Bone marrow (tissue), 2 donors: ENCODE measurements at places on chromosomes 3 and 15.
A peak's percentile ranks its signal among the peaks of the same experiment; 100 is the strongest.

- DNase-seq: no peak
These were observed 45.7 kb downstream of the PDHB start for GRCh38 chr3:58387650-58388546.

DNA sequence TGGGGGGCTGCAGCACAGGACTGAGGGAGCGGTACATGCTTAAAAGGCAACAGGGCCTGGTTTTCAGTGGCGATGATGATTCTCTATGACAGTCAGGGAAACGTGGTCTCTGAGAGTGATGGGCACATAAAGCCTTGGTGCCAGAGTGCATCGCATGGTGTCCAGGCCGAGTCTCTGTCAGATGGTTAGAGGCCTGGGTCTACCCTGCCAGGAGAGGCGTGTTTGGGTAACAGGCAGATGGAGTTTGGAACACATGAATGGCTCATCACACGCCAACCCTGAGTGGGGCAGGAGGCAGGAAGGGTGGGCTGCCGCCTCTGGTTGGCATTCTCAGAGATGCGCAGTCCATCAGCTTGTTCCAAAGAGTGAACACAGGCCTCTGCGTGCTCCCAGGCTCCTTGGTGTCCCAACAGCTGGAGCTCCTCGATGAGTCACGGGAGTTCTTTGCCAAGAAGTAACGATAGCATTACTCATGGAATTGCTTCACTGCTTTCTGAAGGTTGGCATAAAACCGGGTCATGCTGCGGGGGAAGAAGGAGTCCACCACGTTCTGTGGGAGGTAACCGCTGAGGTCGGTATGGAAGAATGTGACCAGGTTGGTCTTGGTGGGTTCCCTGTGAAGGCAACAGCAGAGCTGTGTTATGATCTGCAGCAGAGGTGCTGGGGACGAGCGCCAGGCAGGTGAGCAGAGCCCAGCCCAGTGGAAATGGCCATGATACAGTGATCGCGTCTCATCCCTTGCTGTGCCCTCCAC is 11.0 kb downstream of the STARD5 start:
- no peak for DNase-seq

DNA sequence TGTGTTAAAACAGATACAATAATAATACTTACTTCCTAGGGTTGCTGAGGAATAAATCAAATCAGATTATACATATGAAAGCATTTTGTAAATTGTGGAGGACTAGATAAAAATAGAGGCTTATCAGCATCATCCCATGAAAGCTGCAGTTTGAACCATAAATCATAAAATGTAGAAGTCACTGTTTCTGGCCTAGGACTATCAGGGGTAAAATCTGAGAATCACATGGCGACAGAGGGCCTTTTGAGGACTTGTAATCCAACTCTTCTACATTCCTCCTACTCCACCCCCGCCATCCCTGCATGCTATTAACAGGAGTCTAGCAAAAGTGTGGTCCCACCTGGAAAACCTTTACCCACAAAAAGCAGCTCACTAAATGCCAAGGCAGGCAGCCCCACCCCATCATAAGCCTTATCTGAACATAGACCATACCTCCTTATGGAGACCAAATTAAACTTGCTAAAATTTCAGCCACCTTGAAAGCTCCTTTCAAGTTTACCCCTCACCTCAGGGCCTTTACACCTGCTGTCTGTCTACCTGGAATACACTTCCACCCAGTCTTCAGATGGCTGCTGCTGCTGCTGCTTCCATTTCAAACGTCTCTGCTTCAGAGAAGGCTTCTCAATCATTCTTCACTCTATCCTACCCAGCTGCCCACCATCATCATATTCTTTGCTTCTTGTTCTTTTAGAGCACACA is 11.5 kb downstream of the MB21D2 start:
- no peak for DNase-seq

- DNase-seq: no peak
These were observed 17.1 kb upstream of the RASA2 start for GRCh38 chr3:141469720-141470119.

- DNase-seq: no peak
These were observed 63.6 kb downstream of the CLDN1 start for GRCh38 chr3:190258634-190259033.

DNA sequence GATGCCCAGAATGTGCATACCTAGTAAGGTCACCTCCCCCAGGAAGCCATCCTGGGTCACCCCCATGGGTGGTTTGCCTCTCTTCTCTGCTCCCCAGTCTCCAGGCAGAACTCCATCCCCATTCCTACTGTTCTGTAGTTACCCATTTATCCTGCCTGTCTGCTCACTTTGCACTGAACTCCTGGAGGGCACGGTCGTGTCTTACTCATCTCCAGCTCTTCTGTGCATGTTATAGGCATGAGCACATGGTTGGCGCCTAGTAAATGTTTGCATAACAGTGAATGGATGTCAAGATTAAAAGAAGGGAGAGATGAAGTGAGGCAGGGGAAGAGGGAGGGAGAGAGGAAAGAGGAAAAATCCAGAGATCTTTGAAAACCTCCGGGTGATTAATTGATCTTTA is 208.4 kb upstream of the TRIM42 start:
- no peak for DNase-seq

DNA sequence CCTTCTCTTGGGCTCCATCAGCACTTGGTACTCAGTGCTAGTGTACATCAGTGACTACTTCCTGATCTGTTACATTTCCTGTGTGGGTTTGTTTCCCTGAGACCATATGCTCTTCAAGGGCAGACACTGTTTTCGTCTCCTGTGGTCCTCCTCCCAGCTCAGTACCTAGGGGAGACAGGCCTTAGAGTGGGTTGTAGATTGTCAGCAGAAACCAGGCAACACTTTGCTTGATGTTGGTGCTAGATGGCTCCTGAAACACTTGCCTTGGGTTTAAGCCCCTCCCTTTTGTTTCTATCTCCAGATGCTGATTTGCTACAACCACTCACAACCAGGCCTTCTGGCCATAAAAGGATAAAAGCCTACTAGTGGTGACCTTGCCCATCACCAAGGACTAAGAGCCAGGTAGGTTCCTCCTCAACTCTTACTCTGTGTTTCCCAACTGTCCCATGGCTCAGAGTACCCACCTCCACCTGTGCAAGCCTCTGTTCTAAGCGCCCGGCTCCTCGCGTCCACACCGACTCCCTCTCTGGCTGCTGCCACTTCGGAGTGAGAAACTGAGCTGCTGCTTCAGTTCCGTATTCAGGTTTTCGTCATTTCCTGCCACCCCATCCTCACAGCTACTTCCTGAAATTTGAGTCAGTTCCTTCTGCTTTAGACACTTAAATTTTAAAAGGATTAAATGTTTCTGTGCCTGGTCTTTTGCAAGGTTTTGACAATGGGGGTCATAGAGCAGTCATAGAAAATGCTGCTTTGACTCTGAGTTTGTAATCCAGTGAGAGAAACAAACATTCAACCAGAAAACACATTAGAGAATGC is at the start of gene HCLS1:
Gene HCLS1 (minus strand): TSS at position 548 of the 816 bp plus-strand sequence. CDS start 2,556 bp downstream, outside the sequence.
- DNase-seq: peak; percentile 87

GRCh38 chr3:75180235-75180944 is 483.7 kb upstream of the FRG2C start:
- no peak for DNase-seq

DNA sequence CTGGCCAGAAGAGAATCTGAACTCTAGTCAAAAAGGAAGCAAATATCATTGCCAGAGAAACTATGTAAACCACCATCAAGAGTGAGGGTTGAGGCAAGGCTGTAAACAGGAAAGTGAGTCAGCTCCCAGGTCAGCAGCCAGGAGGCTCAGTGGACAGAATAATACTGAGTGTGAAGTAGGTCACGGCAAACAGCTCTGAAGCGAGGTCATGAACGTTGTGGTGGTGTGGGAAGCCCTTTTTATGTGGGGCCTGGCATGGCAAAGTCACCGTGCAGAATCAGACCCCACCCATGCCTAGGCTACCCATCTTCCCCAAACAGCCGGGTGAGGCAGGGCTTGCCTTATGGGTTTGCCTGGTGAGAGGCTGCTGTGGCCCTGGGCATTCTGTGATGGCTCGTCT is 43.9 kb downstream of the THBS1 start:
- no peak for DNase-seq

DNA sequence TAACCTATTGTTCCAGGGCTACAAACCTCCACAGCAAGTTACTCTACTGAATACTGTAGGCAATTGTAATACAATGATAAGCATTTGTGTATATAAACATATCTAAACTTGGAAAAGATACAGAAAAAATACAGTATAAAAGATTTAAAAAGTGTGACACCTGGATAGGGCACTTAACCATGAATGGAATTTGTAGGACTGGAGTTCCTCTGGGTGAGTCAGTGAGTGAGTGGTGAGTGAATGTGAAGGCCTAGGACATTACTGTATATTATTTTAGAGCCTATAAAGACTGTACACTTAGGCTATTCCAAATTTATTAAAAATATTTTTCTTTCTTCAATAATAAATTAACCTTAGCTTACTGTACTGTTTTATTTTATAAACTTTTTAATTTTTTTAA is 38.4 kb upstream of the SLC25A36 start:
- DNase-seq: no peak

GRCh38 chr3:184485241-184485640 is 76.3 kb upstream of the EPHB3 start:
- no peak for DNase-seq

DNA sequence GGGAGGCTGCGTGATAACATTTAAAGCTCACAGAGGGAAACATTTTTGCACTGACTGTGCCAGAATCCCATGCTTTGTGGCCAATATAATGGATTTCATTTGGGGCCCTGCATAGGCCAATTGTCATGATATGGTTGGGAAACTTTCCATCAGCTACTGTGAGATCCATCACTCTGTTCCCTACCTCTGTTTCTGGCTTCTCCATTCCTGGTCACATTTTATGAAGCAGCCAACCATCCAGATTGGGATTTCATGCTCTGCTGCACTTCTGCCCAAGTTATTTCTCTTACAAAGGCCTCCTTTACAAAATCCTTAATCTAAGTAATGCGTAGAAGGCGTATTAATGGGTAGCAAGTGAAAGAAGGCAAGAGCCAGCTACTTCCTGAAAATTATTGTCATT is 221.1 kb downstream of the LRTM1 start:
- no peak for DNase-seq

GRCh38 chr3:64358853-64359252 is 133.6 kb upstream of the PRICKLE2 start:
- no peak for DNase-seq

DNA sequence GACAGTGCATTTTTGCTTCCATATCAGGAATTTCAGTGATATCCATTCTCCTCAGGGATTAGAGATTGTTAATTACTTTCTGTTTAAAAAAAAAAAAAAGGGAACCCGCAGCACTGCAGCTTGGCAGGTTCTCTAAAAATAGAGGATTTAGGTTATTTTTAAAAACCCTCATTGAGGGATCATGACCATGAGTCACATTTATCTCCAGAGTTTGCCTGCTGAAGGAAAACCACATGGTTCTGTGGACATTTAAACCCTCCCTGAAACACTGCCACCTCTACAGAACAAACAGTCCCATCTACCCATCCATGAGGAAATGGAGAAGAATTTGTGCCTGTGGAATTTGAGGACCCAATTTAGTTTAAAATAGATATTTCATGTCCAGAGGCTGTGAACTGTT is 66.2 kb upstream of the UBE2E1 start:
- DNase-seq: peak; percentile 65

DNA sequence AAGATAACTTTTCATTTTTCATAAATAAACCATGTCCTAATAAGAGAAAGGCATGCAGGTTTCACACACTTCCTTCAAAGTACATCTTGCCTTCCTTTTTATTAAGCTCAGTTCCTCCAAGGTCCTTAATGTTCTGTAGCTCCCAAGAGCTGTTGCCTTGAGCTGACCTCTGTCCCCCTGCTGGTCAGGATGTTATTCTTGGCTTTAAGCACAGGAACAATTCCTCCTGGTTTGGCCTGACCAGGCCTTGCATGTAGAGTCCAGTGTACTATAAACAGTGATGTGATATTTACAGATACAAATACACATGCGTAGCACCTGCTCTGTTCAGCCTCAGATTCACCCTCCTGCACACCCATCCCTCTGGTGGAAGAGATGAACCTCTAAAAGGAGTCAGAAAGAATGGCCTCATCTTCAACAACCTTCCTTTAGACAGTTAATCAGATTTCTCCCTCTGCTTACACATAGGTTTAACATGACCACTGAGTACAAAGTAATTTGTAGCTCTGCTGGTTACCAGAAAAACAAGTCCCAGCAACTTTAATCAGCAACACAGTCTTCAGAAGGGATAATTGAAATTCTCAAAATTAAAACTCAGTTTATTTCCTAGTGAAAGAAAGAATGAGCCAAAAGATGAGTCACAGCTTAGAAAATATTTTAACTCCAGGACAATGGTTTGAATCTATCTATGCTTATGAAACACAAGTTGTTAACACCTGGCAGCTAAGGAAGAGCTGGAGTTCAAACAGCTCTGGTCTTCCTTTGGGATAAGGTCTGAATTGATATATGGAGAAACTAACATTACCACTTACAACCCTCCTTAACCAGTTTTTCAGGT is 46.5 kb downstream of the PTPN9 start:
- no peak for DNase-seq

- no peak for DNase-seq
These were observed 13.2 kb upstream of the LMCD1 start for GRCh38 chr3:8488411-8488810.

DNA sequence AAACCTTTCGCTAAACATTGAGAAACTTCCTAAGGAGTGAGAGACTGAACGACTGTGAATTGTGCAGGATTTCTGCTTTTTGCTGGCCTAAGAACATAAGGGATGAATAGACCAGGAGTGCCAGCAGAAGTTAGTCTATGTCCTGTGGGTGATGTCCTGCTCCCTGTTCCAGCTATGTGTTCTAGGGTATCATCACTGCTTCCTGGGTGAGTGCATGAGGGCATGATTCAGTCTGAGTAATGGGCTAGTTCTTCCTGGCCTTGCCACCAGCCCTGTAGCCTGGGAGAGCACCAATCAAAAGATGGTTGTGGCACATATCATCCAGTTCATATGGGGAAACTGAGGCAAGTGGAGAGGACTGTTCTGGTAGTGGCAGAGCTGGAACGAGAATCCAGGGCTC is 153.9 kb upstream of the TPM1 start:
- DNase-seq: no peak

GRCh38 chr15:94075349-94075748 is 156.0 kb upstream of the MCTP2 start:
- no peak for DNase-seq

DNA sequence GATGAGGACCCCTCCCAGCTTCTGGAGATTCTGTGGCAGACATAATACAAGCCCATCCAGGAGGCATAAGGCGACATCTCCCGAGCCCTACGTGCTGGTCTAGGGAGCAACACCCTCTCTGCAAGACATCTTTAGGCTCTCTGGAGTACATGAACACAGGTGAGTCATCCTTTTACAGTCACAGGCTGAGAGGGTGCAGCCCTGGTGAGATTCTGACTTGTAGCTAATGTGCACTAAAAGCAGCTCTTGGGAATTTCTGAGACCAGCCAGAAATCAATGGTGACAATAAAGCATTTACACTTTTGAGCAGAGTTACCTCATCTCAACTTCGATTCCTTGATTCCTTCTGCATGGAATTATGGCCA is 131.1 kb downstream of the XXYLT1 start:
- DNase-seq: no peak

GRCh38 chr3:58996730-58997129 is 53.1 kb downstream of the CFAP20DC start:
- no peak for DNase-seq

- DNase-seq: no peak
These were observed 25.7 kb upstream of the WNT5A start for GRCh38 chr3:55512571-55513343.
